Left cardiac atrium (tissue), 4 donors: ENCODE measurements at places on chromosomes 7 and 10. TPM values are rescaled to one million over a fixed set of nuclear protein-coding genes. Genes with fewer than 3 reads are reported as not detected.

DNA sequence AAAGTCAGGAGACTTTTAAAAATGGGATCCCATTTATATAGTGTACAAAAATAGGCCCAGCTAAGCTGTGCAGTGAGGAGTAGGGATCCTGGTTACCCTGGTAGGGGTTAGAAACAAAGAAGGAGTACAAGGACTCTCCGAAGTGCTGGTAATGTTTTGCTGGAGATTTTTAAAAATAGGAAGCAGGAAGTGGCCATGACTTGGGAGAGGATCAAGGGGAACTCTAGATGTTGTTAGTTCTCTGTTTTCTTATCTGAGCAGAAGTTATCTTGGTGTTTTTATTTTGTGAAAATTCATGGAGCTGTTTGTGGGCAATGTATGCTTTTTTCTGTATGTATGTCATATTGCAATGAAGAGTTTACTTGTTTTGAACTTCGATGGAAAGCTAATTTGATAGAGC, 373.9 kb downstream of the SFMBT2 start:
- DNase-seq = no peak

- no peak for DNase-seq
Observed at GRCh38 chr10:129213256-129213655, 253.8 kb upstream of the MGMT start.

GRCh38 chr10:123967626-123968243, 76.1 kb upstream of the CPXM2 start:
- DNase-seq = peak; percentile 80

GRCh38 chr10:88980247-88980646, 10.4 kb upstream of the FAS start:
- DNase-seq = no peak

The MKX gene
- total RNA-seq = 0.50 TPM

The NEUROG3 gene
- 0.27 TPM for total RNA-seq

DNA sequence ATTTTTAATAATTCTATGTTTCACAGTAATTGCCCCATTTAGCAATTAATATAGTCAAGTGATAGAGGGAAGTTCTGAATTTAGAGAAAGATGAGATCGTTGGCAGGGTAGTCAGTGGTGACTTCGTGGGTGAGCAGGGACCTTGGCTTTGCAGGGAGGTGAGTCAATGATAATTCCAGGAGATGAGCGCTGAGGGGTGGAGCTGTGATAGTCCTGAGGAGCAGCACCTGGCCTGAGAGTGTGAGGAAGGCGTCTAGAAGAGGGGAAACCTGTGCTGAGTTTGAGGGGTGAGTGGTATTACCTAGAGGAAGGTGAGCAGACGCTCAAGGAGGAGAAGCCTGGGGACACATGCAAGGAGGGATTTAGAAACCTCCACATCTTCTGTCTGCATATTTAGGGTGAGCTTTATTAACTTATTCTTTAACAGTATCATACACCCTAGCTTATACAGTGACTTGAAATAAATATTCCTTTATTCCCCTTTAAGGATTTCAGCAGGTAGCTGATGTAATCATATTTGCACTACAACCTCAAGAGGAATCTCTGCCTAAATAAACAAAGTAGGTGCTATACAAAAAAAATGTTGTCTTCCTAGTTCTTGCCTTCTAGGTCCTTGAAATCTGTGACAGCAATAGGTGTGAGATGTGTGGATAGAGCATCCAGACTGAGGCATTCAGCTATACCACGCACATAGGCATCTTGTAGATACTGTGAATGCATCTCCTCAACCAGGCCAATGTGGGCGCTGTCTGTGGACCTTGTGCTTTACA, 2.1 kb upstream of the TRIL start:
- DNase-seq = no peak

The LRIT1 gene
- total RNA-seq = not detected

The DKK1 gene
- total RNA-seq = not detected

DNA sequence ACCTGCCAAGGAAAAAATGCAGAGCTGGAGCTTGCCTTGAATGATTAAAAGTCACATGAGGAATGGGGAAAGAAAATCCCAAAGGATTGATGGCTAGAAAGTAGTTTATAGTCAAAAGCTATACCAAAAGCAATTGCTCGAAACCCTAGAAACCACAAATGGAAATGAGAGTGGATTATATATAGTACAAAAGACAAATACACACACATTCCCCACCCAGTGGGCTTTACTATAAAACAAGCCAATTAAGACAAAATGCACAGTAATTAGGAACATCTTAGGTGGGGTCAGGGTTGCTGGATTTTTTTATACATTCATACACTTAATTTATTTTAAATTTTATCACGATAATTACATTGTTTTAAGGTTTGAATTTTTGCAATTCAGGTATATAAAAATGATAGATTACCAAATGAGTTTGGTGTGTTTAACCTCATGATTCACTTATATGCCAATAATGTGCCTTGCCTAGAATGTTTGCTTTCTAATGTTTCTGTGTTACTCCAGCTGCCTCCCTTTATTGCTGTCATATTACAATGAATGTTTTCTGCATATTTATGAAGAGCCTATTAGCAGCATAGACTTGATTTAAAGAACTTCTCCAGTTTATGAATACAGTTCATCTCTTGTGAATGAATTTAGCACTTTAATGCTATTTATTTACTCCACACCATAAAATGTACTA, 421.3 kb downstream of the EXOC4 start:
- DNase-seq = no peak

GRCh38 chr7:25350041-25350440, 121.8 kb upstream of the NPVF start:
- no peak for DNase-seq

- DNase-seq = no peak
Observed at GRCh38 chr7:12970626-12971025, 283.2 kb downstream of the ARL4A start.

DNA sequence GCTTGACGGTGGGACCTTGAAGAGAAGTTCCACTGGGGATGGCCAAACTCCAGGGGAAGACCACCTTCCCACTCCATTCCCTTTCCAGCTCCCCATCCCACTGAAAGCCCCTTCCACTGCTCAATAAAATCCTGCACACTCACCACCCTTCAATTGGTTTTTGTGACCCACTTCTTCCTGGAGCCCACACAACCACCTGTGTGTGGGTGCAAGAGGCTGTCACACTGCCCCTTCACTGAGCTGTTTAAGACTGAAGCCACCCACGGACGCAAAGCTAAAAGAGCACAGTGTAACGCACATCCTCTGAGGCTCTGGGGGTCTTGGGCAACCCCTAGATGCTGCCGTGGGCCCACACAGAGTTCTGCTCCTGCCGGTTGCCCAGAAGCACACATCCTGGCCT, 12.8 kb upstream of the PITRM1 start:
- DNase-seq = no peak

GRCh38 chr7:143419880-143420279, 11.2 kb upstream of the EPHA1 start:
- no peak for DNase-seq

The SKIDA1 gene
- total RNA-seq = 1.9 TPM

DNA sequence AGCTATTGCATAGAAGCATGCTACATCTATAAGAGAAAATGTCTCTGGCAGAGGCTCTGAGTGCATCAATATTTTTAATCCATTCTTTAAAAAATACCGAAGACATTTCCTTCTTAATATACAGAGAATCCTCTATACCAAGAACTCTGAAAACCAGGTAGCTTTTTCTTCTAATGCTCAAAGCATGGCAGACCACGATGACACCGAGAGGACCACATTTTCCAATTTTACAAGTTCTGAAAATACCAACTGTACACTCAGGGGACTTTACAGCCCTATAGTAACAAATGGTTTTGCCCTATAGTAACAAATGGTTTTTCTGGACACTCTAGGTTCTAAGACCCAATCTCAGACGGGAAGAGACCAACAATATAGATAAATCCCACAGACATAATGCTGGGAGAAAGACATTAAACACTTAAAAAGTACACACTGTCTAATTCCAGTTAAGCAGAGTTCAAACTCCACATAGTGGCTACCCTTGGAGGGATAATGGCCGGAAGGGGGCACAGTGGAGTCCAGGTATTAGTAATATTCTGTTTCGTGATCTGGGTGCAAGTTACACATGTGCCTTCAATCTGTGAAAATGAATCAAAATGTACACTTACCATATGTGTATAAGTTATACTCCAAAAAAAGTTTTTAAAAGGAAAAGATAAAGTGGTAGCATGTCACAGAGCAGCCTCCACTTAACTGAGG, 26.2 kb downstream of the CCDC6 start:
- DNase-seq = no peak

- DNase-seq = peak; percentile 33
Observed at GRCh38 chr7:158317238-158318205, 270.1 kb downstream of the PTPRN2 start.

The ZYX gene
- total RNA-seq = 156 TPM

GRCh38 chr7:124856299-124856888, 73.2 kb downstream of the POT1 start:
- no peak for DNase-seq

- peak; percentile 4 for DNase-seq
Observed at GRCh38 chr10:43055991-43056567, 20.8 kb upstream of the RET start.

GRCh38 chr7:74025146-74025545, 2.8 kb upstream of the ELN start:
- DNase-seq = no peak

- no peak for DNase-seq
Observed at GRCh38 chr7:109206196-109206595, 636.5 kb downstream of the DNAJB9 start.

GRCh38 chr10:116263870-116264655, 8.9 kb downstream of the GFRA1 start:
- DNase-seq = no peak

GRCh38 chr10:34045571-34046190, 711.2 kb upstream of the NRP1 start:
- no peak for DNase-seq

The STN1 gene
- total RNA-seq = 28.5 TPM

GRCh38 chr10:113183573-113183972, 233.5 kb downstream of the TCF7L2 start:
- DNase-seq = no peak

GRCh38 chr7:87687653-87688254, 59.6 kb downstream of the RUNDC3B start:
- no peak for DNase-seq
